ENCODE measurements at places on chromosomes 6 and 20. TPM values are rescaled to one million over a fixed set of nuclear protein-coding genes. Genes with fewer than 3 reads are reported as not detected.

- DNase-seq: no peak
Measured at GRCh38 chr20:20755231-20755630, 42.8 kb upstream of the RALGAPA2 start.

The SLCO4A1 gene
- 3.2 TPM for polyA plus RNA-seq

DNA sequence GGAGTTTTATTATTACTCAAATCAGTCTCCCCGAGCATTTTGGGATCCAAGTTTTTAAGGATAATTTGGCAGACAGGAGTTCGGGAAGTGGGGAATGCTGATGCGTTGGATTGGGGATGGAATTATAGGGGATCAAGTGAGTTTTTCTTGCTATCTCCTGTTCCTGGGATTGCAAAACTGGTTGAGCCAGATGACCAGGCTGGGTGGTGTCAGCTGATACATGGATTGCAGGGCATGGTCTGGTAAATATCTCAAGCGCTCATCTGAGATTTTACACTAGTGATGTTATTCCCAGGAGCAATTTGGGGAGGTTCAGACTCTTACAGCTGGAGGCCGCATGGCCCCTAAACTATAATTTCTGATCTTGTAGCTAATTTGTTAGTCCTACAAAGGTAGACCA is 54.7 kb downstream of the ENPP1 start:
- DNase-seq: no peak

DNA sequence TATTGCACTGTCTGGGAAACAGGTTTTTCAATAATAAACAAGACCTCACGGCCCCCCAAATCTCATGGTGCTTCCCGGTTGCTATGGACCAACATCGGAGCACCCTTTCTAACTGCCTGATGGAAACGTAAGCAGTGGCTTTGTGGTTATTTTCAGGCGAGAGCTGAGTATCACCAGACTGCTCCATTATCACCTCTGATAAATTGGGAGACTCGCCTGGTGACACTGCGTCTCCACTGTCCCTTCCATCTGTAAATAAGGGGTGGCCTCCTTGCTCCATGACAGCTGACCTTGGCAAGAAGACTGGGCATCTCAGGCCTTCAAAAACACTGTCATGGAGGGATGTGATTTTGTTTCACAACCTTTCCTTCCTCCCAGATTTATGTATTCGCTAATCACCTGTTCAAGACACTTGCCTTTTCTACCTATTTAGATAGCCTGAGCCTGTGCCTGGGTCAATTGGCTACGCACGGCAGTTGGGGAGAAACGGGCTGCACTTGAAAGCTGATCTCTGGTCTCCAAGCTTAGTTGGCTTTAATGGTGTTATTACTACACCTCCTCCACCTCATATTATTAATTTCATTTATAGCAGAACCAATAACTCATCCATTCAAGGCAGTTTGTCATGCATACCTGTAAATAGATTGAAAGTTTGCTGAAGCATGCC is 17.7 kb upstream of the CDH4 start:
- DNase-seq: no peak

The SNAI1 gene
- 11.2 TPM for polyA plus RNA-seq

DNA sequence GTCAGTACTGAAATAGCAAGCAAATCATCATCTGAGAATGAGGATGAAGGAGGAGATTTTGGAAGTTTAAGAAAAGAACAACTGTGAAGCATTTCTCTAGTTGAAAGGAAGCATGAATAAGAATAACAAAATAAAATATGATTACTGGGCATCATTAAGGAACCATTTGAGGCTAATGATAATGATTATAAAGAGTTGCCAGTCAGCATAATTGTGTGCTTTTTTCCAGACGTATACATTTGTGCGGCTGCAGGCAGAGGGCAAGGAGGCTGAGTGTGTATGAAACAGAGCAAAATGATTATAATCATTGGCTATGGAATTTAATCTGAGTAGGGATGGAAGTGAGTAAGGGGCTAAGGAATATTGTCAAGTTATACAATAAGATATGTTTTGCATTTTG is 218.7 kb upstream of the FUT9 start:
- no peak for DNase-seq

DNA sequence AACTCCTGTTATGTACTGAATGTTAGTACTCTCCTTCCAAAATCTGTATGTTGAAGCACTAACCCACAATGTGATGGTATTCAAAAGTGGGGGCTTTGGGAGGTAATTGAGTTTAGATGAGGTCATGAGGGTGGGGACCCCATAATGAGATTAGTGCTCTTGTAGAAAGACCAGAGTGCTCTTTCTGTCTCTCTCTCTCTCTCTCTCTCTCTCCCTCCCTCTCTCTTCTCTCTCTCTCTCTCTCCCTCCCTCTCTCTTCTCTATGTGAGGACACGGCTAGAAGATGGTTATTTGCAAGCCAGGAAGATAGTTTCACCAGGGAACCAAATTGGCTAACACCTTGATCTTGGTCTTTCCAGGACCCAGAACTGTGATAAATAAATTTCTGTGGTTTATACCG is 107.4 kb downstream of the TBX18 start:
- no peak for DNase-seq

The HLA-DPA1 gene
- 17.9 TPM for polyA plus RNA-seq

DNA sequence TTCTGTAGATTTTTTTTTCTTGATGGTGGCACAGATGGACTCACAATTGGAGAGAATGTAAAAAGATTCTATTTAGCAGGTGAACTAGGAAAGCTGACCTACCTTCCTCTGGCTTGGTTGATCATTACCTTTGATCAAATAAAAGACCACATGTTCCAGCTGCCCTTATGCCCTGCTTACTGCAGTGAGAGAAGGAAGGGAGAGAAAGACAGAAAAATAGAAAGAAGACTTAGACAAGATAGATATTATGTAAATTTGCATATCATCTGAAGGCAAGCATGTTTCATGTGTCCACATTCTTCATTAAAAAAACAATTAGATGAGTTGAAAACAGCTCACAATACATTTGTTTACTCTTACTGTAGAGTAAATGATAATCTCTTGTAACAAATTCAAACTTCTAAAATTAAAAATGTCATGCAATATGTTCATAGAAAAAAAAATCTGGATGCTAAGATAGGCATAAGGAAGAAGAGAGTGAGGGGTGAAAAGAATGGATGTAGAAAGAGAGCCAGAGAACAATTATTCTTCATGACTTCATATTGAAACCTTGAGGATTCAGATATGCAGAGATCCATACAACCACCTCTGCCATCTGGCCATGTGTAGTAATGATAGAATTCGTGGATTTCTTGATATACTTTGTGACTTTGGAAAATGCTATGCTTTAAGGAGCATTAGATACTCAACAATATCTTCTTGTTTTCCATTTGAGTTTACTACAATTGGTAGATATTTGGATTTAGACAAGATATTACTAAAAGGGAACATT is 71.7 kb downstream of the RFX6 start:
- DNase-seq: no peak

DNA sequence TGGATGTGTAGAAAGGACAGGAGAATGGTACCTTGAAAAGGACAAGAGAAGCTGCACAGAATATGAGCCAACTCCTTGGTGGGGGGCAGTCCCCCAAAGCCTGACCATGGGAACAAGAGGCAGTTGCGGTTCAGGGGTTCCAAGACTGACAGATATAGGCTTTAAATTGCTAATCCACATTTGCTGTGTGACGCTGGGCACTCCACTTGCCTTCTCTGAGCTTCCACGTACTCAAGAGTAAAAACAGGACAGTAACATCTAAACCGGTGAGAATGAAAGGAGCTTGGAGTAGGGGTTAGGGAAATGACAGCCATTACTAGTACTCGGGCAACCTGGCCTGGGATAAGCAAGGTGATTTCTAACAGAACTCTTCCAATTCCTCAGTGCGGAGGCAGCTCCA is 57.9 kb upstream of the LRFN2 start:
- DNase-seq: no peak

DNA sequence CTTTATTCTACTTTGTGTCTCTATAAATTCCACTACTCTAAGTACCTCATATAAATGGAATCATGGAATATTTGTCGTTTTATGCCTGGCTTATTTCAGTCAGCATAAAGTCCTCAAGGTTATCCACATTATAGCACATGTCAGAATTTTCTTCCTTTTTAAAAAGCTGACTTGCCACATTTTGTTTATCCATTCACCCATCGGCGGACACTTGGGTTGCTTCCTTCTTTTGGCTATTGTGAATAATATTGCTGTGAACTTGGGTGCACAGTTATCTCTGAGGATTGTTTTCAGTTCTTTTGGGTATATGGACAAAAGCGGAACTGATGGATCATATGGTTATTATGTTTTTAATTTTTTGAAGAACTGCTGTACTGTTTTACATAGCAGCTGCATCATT is 39.1 kb upstream of the ME1 start:
- DNase-seq: no peak

The ITPR3 gene
- polyA plus RNA-seq: 7.5 TPM

The FOXO3 gene
- polyA plus RNA-seq: 51.6 TPM

DNA sequence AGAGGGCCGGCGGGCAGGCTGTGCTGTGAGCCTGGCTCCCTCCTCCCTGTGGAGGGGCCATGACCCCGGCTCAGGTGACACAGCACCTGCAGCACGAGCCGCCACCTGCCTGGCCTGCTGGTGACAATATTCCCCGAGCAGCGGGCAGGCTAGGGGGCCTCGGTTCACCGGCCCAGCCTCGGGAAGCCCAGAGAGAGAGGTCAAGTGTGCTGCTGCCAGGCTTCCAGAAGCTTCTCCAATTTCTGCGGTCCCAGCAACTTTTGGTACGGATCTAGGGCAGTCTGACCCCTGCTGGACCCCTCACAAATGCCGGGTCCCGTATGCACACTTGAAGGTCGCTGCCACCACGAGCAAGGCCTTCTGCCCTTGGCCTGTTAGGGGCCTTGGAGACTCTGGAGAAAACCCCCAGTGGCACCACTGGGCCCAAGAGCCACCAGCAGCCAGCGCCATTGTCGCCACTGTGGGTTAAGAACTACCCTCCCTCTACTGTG is 38.6 kb upstream of the NOL4L start:
- DNase-seq: no peak

- no peak for DNase-seq
Measured at GRCh38 chr6:107121266-107121665, 6.0 kb upstream of the BEND3 start.

The BTN1A1 gene
- 0.31 TPM for polyA plus RNA-seq

The SAPCD1 gene
- 5.2 TPM for polyA plus RNA-seq

The RSPO3 gene
- polyA plus RNA-seq: 18.7 TPM

The SLC13A3 gene
- 10.2 TPM for polyA plus RNA-seq

DNA sequence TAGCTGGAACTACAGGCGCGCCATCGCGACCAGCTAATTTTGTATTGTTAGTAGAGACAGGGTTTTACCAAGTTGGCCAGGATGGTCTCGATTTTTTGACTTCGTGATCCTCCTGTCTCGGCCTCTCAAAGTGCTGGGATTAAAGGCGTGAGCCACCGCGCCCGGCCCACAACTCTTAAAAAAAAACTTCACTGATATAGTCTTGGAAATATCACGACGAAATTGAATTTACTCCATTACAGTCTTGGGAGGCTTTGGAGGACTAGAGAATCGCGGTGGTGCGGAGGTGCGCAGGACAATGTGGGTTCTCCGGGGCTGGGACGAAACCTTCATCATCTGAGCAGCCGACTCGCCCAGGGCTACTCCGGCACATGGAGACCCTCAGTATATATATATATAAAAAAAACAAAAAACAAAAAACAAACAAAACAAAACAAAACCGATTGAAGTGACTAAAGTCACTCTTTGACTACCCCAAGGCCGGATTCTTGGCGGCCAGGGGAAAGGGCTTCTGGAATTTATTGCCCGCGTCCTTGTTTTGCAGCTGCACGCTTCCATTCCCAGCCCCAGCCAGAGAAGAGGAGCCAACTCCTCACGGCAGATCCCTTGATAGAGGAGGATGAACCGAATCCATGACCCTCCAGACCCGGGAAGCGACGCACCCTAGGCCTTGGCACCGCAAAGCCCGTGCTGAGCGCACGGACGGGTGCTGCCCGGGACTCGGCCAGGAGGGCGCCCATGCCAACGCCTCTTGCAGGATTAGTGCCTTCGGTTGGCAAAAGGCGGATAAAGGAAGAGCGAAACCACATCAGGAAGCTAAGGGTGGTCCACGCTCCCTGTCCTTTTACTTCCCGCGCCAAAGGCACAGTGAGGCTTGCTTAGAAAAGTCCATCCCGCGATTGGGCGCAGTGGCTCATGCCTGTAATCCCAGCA is 1.7 kb upstream of the GCM2 start:
- no peak for DNase-seq

DNA sequence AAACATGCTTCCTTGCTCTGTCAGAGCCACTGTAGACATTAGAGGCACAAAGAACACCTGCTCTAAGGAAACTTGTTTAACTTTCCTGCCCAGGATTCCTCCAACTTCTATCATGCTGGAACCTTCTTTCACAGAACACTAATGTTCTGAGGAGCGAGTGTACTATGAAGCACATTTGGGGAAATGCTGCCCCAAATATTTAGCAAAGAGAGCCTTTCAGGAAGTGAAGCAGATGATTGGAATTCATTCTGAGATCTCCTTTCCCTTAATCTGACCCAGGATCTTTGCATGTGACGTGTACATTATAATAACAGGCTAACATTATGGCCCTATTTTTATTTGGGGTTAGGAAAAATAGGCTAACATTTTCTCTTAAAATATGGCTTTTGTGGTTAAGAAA is 21.0 kb upstream of the FYN start:
- DNase-seq: no peak

GRCh38 chr20:20713244-20713765 is 861 bp upstream of the RALGAPA2 start:
- DNase-seq: no peak

The TFAP2C gene
- polyA plus RNA-seq: 1.3 TPM

DNA sequence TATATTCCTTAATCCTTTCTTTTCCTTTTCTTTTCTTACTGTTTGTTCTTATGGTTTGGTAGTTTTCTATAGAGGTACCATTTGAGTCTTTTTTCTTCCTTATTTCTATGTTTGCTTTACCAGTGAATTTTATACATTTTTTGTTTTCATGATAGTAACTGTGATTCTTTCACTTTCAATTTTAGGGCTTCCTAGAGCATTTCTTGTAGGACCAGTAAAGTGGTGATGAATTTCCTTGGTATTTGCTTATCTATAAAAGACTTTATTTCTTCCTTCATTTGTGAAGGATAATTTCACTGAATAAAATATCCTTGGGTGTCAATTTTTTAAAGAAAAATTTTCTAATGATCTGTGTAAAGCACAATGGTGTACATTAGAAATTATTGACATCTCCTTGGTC is 637.4 kb downstream of the CD109 start:
- DNase-seq: no peak

GRCh38 chr6:50889935-50890334 is 71.3 kb downstream of the TFAP2B start:
- DNase-seq: no peak

- no peak for DNase-seq
Measured at GRCh38 chr6:163214259-163214658, 200.3 kb upstream of the QKI start.

The SLC2A10 gene
- 17.1 TPM for polyA plus RNA-seq

The DOK5 gene
- polyA plus RNA-seq: 10.2 TPM

- no peak for DNase-seq
Measured at GRCh38 chr6:151412909-151413308, 21.6 kb upstream of the ZBTB2 start.

The LPIN3 gene
- 9.5 TPM for polyA plus RNA-seq

The UBR2 gene
- polyA plus RNA-seq: 32.3 TPM
